ENCODE measurements at places on chromosomes 6 and 20. TPM values are rescaled to one million over a fixed set of nuclear protein-coding genes. Genes with fewer than 3 reads are reported as not detected.

MEI4 gene
- 0.73 TPM for total RNA-seq

C20orf141 gene
- total RNA-seq: not detected

GRCh38 chr20:12916699-12917098, 92.1 kb upstream of the SPTLC3 start:
- DNase-seq: no peak

DNA sequence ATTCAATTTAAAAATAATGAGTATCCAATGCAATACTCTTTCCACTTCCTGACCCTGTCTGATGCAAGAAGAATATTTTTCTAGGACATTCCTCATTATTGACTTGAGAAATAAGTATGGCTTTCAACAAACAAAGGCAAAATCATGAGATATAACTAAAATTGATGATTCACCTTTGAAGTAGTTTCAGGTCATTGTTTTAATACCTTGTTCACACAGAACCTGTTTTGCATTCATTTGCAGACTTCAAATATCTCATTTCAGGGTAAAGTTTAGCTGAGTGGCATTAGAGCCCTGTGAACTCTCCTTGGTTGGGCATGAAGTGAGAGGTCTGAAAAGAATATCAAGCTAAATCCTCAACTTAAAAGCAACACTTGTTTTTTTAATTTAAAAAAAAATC, 309.2 kb downstream of the NRN1 start:
- DNase-seq: no peak

GRCh38 chr6:5871296-5871695, 135.4 kb downstream of the NRN1 start:
- no peak for DNase-seq

- no peak for DNase-seq
These were observed 46.5 kb downstream of the BLOC1S5 start for GRCh38 chr6:8017705-8018104.

- peak; percentile 13 for DNase-seq
These were observed 24.7 kb upstream of the BHLHE23 start for GRCh38 chr20:63031251-63032014.

GRCh38 chr6:52640170-52640569, 30.7 kb upstream of the TMEM14A start:
- DNase-seq: no peak

Measured in Right ventricle myocardium superior (tissue), 1 donor.